Activated T-cell treated with anti-CD3 and anti-CD28 coated beads, Interleukin-2, amount 50 U/mL, for 48 hours (primary cell): ENCODE measurements at places on chromosomes 5 and 9.

DNA sequence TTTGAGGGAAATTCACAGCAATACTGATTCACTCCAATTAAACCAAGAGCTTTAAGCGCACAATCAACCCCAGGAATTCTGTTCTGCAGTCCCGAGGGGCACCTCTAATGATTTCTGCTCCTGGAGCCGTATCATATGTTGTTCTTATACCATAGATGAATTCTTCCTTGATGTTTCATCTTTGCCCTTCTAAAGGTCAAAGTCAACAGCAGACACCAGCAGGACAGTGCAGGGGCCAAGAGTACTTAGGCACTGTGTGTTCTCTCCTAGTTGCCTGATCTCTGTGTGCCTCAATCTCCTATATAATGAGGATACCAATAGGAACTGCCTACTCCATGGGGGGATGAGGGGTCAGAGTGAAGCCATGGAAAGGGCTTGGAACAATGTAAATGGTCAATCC is 16.5 kb downstream of the EPB41L4B start:
- DNase-seq, result no peak

DNA sequence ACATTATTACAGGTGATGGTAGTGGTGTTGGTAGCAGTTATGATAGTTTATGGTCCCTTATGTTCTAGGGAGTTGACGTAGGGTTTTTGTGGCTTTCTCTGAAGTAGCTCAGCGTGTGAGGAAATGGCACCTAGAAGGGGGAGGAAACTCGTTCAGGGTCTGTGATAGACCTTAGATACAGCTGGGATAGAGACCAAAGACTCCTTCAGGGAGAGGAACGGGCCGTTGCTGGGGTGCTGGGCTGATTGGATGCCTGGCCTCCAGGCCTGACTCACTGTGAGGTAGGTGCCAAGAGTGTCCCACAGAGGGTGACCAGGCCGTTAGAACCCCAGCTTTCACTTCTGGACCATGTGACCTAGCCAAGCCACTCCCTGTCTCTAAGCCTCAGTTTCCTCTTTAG is 96.6 kb downstream of the DAB2IP start:
- no peak for DNase-seq

GRCh38 chr5:59483971-59484472 is 409.5 kb downstream of the PDE4D start:
- no peak for DNase-seq

- no peak for DNase-seq
These were observed 94.2 kb downstream of the PCSK1 start for GRCh38 chr5:96338624-96339415.

- no peak for DNase-seq
These were observed 1.5 kb downstream of the CRHBP start for GRCh38 chr5:76954383-76954763.

GRCh38 chr9:134372581-134373267 is 46.5 kb downstream of the RXRA start:
- no peak for DNase-seq

DNA sequence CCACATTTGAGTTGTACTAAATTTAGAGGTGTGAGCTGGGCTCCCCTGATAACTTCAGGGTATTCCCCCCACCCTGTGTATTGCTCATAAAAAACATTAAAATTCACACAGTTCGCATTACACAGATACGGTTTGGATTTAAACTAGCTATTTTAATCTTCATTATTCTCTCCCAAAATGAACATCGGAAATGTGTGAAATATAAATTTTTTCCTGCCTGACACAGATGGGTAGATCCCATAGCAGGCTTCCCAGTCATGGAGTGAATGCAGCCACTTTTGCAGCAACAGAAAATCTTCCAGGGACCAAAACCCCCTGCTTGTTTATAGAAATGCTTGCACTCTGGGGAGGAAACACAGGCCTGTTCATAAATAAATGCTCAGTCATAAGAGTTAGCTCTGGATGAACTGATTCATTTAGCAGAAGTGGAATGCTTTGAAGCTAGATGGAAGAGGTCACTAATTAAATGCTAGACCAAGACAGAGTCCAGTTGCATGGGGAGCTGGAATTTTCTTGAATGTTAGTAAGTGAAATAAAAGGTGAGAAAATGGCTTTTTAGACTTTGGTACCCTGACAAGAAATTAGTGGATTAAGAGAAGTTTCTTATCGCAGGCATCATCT is 115.6 kb downstream of the PDE8B start:
- DNase-seq, result no peak

DNA sequence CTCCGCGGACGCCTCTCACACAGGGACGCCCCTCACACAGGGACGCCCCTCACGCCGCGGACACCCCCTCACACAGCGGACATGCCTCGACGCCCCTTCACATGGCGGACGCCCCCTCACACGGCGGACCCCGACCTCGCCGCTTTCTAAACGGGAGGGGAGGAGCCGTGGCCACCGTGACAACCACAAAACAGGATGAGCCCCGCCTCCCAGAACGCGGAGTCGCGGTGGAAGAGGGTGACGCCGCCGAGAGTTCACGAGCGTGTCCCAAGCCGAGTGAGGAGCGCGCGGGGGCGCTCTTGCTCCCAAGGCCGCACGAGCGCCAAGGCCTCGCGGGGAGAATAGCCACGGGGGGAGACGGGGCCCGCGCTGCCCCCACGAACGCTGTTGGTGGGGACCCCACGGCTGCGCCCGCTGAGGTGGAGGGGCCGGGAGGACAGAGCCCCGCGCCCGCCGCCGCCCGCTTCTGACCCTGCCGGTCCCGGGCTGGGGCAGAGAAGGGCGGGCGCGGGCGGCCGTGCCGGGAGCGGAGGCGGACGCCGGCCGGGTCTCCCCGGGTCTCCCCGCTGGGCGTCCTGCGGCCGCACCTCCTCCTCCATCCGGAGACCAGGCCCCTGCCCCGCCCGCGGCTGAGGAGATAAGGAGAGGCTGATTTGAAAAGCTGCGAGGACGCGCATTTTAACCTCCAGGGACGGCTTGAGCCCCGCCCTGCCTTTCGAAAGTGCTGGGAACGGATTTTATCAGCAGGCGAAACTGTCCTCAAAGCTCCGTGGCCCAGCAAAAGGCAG is 3.9 kb upstream of the NKD2 start:
- no peak for DNase-seq

GRCh38 chr9:1055166-1055565 is 5.0 kb downstream of the DMRT2 start:
- no peak for DNase-seq

DNA sequence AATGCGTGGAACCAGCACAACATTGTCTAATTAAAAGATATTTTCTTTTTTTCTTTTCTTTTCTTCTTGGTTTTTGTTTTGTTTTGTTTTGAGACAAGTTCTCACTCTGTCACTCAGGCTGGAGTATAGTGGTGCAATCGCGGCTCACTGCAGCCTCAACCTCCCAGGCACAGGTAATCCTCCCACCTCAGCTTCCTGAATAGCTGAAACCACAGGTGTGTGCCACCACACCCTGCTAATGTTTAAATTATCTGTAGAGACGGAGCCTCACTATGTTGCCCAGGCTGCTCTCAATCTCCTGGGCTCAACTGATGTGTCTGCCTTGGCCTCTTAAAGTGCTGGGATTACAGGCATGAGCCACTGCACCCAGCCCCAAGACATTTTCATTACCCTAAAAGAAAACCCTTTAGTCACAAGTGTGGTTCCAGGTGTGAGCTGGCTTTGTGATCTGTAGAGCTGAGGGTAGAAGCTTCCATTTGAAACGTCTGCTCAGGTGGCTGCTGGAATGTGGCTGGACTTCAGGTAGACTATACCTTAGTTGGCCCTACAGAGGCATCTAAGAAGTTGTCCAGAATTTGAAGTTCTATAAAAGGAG is 19.1 kb upstream of the NEK6 start:
- DNase-seq, result no peak

DNA sequence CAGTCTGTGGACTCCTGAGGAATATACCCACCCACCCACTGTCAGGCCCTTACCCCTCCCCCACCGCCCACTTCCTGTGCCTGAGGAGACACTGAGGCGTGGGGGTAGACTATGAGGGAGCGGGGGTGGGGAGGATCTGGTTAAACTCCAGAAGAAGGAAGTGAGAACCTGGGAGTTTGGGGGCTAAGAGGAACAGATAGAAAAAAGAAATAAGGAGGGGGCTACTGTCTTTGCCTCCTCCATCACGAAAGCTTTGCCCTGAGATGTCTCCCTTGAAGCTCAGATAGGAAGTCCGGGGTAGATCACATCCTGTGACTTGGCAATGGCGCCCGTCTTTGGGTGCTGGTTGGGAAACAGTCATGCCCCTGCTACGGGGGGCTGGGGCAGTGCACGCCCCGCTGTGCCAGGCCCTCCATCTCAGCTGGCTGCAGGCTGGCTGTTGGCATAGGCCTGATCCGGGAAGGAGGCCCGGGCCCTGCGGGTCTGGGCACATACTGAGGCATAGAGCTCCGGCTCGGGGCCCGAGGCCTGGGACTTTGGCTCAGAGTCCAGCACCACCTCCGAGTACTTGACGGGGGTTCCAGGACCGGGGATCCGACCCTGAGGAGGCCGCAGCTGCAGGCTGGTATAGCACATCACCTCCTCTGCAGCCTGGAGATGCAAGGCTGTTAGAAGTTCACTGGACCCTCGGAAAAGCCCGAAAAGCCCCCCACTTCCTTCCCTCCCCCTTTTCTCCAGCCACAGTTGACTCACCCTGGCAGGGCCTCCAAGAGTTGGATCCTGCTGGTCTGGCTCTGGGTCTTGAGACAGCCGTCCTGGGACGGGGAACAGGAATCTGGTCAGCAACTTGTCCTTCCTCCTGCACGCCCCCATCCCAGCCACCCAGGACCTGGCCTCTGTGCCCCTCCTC is 1.0 kb downstream of the SIT1 start:
- peak; percentile 66 for DNase-seq

- DNase-seq, result no peak
These were observed 2.9 kb downstream of the ZFAND5 start for GRCh38 chr9:72362118-72362531.
